H1 (cell line): ENCODE measurements at places on chromosomes 3 and 15.

DNA sequence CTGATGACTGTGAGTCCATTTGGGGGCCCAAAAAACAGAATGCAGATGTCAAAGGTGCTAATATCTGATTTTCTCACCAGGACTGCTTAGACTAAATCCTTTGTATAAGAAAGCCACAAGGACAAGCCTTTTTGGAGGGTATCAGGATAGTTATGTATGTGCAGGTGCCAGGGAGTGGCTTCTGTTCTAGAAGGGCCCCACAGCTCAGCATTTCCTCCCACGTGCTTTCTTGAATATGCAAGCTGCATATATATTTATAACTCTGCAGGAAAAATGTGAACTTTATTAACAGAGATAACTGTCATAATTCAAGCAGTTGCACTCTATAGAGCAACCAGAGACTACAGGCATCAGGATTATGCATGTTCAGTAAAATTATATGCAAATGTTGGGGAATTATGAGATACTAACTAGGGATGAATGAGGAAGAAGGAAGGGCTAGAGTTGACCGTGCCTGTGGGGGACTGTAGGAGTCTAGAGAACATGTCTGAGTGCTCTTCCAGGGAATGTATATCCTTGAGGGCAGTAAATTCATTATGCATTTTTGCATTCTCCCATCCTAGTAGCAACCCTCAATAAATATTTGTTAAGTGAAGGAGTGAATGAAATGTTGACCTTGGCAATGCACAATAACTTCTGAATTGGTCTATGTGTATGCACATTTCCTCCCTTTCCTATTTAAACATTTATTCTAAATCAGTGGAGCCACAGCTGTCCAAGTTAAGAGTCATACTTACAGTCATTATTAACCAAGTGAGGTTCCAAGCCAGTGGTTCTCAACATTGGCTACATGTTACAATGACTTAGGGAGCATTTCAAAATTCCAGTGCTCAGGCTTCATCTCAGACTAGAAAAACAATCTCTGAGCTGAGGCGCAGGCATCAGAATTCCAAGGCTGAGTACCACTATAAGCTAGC is 94.8 kb upstream of the ANKRD28 start:
- H3K4me3 ChIP-seq: no peak overlapping the region
- peaks cover 5% of the 10 kb centered on the region for H3K4me1 ChIP-seq
- no peaks in the 10 kb centered on the region for H3K27me3 ChIP-seq
- no peak for DNase-seq
- no peaks in the 10 kb centered on the region for H3K36me3 ChIP-seq

DNA sequence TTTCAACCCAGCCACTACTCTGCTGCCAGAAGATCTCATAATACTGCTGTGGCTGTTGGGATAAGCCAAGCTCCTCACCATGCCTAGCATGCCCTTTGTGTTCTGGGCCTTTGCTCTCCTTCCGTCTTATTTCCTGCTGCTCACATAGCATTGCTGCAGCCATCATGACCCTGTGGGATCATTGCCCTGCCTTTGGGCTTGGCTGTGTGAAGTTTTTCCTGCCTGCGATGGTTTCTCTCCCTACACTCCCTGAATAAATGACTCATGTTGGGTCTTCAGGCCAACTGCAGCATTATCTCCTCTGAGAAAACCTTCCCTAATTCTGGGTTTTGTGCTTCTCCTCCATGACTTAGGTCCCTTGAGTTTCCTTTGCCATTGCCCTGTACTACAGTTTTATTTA is 20.8 kb upstream of the TRA2B start:
- no peaks in the 10 kb centered on the region for H3K36me3 ChIP-seq
- no peak for DNase-seq
- no peak overlapping the region for H3K27ac ChIP-seq
- H3K4me1 ChIP-seq: no peaks in the 10 kb centered on the region

DNA sequence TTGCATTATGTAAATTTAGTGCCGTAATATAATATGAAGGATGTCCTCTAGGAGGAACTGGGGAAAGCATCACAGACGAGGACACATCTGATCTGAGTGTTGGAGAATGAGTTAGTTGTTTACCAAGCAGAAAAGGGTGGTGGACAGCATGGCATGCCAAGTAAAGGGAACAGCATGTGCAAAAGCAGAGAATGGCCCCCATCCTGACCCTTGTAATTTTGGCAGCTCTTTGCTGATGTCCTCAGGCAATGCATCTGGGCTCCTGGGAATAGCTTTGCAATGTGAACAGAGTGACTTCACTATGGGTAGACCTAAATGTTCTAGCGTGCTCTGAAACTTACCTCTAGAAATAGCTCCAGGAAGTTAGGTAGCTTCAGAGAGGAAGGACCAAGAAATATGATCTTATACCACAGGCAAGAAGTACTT is 263.3 kb downstream of the LPP start:
- no peak overlapping the region for H3K4me3 ChIP-seq
- no peaks in the 10 kb centered on the region for H3K4me1 ChIP-seq
- no peaks in the 10 kb centered on the region for H3K36me3 ChIP-seq
- no peak for DNase-seq
- no peaks in the 10 kb centered on the region for H3K27me3 ChIP-seq

DNA sequence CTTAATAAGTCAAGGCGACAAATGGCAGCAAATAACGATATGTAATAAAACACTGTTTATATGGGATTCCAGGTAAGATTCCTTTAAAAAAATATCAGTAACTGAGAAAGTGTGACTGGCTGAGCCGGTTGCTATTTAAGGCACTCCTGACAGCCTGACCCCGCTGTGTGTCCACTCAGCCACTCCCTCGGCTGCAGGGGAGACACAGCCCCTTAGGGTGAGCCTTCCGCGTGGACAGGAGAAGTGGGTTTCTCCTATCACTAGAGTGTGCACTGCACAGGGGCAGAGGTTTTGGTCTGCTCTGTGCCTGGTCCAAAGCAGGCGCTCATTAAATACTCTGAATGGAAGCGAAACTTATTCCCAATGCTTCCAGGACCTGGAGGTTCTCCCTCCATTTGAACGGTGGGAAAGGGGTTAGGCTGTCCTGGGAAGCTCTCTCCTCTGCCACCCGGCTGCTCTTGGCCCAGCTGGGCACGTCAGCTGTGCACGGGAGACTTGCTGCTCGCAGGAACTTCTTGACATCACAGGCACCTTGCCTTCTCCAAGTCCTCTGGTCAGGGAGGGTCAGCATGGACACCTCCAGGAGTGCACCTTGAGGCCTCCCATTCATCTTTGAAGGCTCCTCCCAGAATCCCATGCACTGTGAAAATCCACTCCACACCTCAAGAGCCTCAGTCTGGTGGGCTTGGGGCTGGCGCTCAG is 43.3 kb upstream of the SLCO2A1 start:
- no peak overlapping the region for H3K27ac ChIP-seq
- H3K4me3 ChIP-seq: no peak overlapping the region
- DNase-seq: no peak
- no peaks in the 10 kb centered on the region for H3K4me1 ChIP-seq
- H3K27me3 ChIP-seq: no peaks in the 10 kb centered on the region

DNA sequence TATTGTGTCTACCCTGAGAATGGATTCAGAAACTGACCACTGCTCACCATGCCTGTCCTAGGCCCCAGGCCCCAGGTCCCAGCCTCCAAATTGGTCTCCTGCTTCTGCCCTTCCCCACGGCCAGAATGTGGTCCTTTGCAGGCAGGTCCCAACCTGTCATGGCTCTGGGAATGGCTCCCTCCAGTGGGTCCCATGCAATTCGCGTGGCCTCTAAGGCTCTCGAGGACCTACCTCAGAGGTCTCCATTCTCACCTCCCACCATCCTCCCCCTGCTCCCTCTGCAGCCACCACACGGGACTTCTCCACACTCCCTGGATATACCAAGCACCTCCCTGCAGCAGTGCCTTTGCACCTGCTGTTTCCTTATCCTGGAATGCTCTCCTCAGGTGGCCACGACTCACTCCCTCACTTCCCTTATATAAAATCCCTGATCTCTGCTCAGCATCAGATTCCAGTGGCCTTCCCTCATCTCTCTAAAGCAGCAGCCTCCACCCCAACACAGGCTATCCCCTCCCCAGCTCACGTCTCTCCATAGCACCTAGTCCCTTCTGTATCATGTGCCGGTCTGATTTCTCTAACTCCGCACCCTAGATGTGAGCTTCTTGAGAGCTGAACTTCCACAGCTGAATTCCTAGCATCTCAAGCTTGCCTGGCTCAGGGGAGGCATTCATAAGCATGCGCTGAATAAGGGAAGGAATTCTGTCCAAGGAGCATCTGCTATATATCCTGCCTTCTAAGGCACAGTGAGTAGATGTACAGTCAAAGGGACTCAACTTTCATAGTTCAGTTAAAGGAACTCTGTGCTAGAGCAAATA is 56.9 kb downstream of the ARRDC4 start:
- no peaks in the 10 kb centered on the region for H3K36me3 ChIP-seq
- no peaks in the 10 kb centered on the region for H3K27me3 ChIP-seq
- H3K4me1 ChIP-seq: no peaks in the 10 kb centered on the region
- H3K4me3 ChIP-seq: no peak overlapping the region
- H3K27ac ChIP-seq: no peak overlapping the region

- H3K27me3 ChIP-seq: no peaks in the 10 kb centered on the region
- H3K27ac ChIP-seq: no peak overlapping the region
- no peaks in the 10 kb centered on the region for H3K4me1 ChIP-seq
- H3K36me3 ChIP-seq: no peaks in the 10 kb centered on the region
- H3K4me3 ChIP-seq: no peak overlapping the region
Measured at GRCh38 chr3:7871003-7871560, 630.5 kb upstream of the LMCD1 start.

DNA sequence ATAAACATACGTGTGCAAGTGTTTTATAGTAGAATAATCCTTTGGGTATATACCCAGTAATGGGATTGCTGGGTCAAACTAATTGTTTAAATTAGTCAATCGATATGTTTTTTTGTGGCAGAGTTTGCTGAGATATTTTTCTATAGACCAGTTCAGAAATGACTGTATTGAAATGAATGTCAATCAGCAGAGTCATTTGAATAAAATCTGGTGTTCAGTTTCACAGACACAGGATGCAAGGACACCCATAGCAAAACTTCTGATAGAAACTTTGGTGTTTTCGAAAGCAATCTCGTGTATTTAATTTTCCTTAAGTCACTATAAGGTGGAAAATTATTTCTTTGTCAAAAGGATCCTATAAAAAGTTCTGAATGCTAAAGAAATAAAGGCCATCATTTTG is 434.4 kb downstream of the RAP2B start:
- no peak overlapping the region for H3K4me3 ChIP-seq
- no peak for DNase-seq
- H3K27me3 ChIP-seq: no peaks in the 10 kb centered on the region

DNA sequence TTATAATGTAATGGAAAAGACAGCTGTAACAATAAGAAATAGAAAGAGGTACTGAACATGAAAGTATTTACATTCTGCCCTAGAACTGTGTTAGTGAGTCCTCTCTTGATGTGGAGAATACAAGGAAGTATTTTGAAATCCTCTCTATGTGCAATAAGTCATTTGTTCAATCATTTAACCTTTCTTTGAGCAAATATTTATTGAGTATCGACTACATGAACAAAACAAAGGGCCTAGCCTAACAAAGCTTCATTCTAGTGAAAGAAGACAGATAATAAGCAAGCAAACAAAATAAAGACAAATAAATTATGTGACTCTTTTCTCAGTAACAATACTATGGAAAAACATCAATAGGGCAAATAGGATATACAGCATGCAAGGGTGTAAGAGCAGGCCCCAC is 354.9 kb upstream of the ATP11B start:
- no peaks in the 10 kb centered on the region for H3K4me1 ChIP-seq
- no peaks in the 10 kb centered on the region for H3K36me3 ChIP-seq
- H3K27ac ChIP-seq: no peak overlapping the region
- no peaks in the 10 kb centered on the region for H3K27me3 ChIP-seq
- H3K4me3 ChIP-seq: no peak overlapping the region

- no peak overlapping the region for H3K4me3 ChIP-seq
- H3K27me3 ChIP-seq: no peaks in the 10 kb centered on the region
- H3K27ac ChIP-seq: no peak overlapping the region
- no peaks in the 10 kb centered on the region for H3K36me3 ChIP-seq
- no peaks in the 10 kb centered on the region for H3K4me1 ChIP-seq
Measured at GRCh38 chr3:21898316-21898715, 147.3 kb upstream of the ZNF385D start.

DNA sequence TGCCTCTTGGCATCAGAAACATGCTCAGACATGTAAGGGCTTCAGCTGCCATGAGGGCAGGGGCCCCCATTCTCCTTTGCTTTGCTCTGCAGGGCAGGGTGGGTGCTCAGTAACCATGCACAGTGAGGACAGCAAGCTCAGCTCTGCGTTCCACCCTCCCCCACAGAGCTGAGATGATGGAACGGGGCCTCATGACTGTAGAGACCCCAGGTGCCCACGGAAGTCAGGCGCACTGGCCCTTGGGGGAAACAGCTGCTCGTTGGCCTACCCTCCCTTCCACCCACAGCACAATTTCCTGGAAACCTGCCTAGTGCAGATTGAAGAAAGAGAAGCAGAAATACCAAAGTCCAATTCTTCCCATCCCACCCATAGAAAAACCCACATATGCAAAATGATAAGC is 10.5 kb downstream of the CTXND1 start:
- no peaks in the 10 kb centered on the region for H3K4me1 ChIP-seq
- H3K27ac ChIP-seq: no peak overlapping the region
- no peaks in the 10 kb centered on the region for H3K36me3 ChIP-seq
- no peaks in the 10 kb centered on the region for H3K27me3 ChIP-seq
- no peak overlapping the region for H3K4me3 ChIP-seq
